ENCODE measurements at places on chromosomes 11 and 22.

DNA sequence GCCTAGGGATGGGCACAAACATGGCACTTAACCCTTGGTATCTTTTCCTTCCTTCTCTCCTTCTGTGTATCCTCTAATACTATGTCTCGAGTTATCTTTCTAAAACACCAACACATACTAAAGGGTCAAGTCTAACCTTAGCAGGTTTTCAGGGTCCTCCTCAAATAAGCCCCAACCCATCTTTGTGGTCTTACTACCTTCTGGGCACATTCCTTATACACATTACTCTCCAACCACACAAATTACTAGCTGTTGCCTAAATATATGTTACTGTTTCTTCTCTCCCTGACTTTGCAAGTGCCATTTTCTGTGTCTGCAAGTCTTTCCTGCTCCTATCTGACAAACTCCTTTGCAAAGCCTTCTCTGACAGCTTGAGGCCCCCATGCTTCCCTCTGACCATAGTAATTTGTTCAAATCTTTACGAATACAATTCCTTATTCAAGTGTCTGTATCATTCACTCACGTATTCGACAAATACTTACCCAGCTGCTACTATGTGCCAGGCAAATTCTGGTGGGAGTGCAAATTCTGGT, 15.8 kb upstream of the NUP160 start:
- no peak for DNase-seq

GRCh38 chr22:30025221-30025620, 55.0 kb upstream of the HORMAD2 start:
- DNase-seq: no peak

DNA sequence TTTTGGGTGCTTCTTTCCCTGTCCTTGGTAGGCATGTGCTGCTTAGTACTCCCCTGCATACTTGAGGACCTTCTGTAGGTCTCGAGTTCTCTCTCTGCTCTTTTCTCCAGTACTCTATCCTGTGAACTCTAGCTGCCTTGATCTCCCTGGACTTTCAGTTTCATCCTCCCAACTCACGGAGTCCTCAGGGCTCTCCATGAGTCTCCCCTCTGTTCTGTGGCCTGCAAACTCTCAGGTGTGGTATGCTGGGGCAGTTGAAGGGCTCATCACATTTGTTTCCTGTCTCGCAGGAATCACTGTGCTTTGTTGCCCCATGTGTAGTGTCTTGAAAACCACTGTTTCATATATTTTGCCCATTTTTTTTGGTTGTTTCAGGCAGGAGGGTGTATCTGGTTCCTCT, 3.3 kb upstream of the PACS1 start:
- no peak for DNase-seq

- no peak for DNase-seq
Observed at GRCh38 chr11:116467823-116468222, 305.0 kb downstream of the BUD13 start.

Data from fibroblast of pulmonary artery (primary cell).